Left forelimb (tissue), 1 donor: ENCODE measurements at places on chromosomes 1 and 21.

GRCh38 chr1:207335695-207336363 is 14.4 kb downstream of the CD55 start:
- DNase-seq: no peak

- DNase-seq: peak; percentile 53
These were observed 27.8 kb upstream of the LRRC3 start for GRCh38 chr21:44427241-44428120.

DNA sequence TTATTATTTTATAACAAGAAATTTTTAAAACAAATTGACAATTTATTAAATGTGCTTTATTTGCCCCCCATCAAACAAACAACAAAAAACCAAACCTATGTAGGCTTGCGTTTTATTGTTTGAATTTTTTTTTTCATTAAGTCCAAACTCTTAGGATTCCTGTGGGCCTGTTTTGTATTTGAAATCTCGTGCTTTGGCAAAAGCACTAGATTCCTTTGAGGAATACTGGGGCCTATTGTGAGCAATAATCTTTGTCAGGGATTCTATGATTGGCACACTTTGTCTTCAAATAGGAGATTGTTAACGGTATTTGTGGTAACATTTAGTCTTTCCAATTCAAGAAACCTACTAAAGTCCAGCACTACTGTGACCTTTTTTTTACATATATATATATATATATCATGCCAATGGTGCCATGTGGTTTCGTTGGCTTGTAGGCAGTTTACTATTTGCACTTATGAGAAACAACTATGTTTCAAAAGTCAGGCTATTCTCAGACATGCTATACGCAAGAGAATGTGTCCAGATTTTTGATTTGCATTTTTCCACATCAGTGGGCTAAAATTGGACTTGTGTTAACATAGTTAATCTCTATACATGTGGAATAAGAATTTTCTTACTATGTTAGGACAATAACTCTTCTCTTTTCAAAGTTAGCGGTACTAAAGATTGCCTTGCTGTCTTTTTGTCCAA is 70.4 kb upstream of the GREM2 start:
- DNase-seq: no peak

- DNase-seq: peak; percentile 80
These were observed 137.1 kb upstream of the USP24 start for GRCh38 chr1:55352080-55352810.

GRCh38 chr1:47262787-47263413 is 30.9 kb upstream of the TAL1 start:
- no peak for DNase-seq

GRCh38 chr1:24391882-24392603 is 21.5 kb downstream of the STPG1 start:
- no peak for DNase-seq

- DNase-seq: no peak
These were observed 538.8 kb downstream of the MATN1 start for GRCh38 chr1:30184393-30185141.

GRCh38 chr1:154739654-154740053 is 130.4 kb downstream of the KCNN3 start:
- DNase-seq: no peak

GRCh38 chr1:40936931-40937339 is 42.6 kb upstream of the CTPS1 start:
- no peak for DNase-seq

DNA sequence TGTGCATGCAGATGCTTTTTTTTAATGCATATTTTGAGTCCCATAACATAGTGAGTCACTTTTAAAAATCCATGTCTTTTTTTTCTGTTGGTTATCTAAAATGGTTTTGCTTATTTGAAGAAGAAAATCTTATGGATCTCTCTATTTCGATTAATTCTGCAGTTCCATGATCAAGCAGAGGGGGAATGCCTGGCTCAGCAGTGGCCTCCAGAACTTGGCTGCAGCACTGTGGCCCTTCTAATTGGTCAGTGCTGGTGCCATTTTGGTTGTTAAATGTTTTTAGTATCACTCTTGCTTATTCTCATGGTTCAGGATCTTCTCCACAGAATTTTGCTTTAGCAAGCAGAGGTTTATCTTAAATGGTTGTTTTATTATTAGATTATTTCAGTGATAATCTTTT is 11.2 kb downstream of the EPHX4 start:
- DNase-seq: no peak

DNA sequence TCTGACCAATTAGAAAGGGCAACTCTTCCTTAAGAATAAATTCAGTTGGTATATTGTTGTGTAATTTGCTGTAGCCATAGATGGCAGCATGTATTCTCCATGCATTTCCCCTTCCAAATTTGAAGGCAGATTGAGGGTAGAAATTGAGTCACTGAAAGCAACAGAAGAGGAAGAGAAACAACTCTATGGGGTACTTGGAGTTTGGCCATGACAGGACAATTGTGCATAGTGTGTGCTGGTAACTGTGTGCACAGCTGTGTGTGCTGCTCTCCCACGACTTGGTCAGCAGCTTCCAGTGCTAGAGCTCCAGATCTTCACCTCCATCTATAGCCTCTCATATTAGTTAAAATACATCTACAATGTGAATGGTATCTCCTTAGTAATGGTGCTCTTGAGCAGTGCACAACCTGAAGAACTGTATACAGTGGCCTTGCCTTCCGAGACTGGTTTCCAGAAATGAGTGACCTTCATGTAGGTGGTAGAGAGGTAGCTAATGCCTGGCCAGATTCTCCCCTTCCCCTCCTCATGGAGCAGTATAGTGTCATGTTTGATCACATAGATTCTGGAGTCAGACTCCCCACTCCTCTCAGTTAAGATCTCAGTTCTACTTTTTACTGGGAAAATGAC is 882 bp upstream of the FCAMR start:
- DNase-seq: no peak

GRCh38 chr1:161930064-161930463 is 93.6 kb downstream of the OLFML2B start:
- no peak for DNase-seq

DNA sequence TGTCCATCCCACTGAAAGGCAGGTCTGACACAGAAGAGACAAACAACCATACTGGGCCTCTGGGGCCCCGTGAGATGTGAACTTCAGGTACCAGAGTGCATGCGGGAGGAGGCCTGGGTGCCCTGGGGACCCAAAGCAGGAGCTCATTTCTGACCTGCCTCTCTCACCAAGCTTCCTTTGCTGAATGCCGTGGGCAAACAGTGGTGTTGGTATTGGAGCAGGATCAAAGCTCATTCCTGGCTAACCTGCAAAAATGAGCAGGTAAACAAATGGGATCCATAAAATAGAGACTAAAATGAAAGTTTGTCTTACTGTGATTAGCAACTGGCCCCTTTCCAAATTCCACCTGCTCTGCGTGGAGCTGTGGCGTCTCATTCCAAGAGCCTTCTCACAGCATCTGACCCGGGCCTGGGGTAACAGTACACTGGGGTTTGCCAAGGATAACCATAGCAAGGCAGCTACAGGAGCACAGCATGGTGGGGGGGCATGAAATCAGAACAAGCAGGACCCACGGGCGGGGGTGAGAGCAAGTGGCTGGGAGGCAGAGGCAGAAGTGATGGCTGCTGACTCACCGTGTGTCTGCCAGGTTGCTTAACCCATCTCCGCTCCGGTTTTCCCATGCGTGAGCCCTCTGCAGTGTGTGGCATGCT is 103.6 kb downstream of the KIF26B start:
- DNase-seq: peak; percentile 57

DNA sequence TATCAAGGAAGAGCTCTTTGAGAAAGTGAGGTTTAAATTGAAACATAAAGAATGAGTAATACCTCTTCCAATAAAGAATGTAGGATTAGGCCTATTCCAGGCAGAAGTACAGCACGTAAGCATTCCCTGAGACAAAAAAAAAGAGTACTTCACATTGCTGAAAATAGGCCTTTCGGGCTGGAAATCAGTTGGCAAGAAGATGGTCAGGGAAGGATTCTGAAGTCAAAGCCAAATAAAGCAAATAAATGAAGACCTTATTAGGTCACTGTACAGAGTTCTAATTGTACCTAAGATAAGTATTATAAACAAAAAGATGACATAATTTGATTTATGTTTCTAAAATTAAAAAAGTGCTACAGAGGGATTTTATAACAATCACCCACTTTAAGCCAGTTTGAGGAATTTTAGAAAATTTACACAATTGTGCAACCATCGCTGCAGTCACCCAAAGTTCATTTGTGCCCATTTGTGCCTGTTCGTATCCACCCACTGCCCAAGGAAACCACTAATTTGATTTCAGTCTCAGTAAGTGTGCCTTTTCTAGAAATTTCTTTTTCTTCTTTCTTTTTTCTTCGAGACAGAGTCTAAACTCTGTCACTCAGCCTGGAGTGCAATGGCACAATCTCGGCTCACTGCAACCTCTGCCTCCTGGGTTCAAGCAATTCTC is 58.6 kb downstream of the FMO4 start:
- DNase-seq: no peak

- no peak for DNase-seq
These were observed 130.1 kb downstream of the ADAMTS1 start for GRCh38 chr21:26715116-26715515.

GRCh38 chr1:14298806-14299205 is 299.7 kb upstream of the KAZN start:
- no peak for DNase-seq

- DNase-seq: no peak
These were observed 4.6 kb downstream of the IPO13 start for GRCh38 chr1:43951021-43951985.

DNA sequence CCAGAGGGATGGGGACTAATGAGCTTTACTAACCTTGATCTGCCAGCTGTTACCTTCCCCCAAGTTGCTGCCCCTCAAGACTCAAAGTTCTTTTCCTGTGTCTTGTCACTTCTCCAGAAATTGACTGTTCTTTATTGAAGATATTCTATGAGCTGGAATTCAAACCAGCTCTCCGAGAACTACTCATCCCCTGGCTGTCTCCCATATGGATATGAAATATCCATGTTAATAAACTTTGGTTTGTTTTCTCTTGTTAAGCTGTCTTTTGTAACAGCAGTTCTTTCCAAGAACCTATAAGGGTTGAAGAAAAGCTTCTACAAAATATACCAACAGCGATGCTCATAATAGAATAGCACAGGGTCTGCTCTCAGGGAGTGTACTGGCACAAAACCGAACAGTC is 77.0 kb downstream of the CAMK2N1 start:
- DNase-seq: no peak

DNA sequence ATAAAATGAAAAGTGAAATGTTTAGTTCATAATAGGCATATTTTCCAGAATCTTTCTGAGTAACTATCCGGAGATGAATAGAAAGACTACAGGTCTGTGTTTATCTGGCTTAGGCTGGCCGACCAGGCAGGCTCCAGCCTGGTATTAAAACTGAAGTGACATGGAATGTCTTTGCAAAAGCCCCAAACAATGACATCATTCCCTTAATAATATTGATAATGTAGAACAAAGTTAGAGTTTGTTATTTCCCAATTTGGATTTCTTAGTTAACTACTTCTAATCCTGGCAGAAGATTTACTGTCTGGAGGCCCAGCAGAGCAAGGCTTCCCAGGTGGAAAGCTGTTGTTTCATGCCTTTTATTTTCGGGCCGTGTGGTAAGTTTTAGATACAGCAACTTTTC is 207.7 kb downstream of the GREM2 start:
- DNase-seq: no peak

DNA sequence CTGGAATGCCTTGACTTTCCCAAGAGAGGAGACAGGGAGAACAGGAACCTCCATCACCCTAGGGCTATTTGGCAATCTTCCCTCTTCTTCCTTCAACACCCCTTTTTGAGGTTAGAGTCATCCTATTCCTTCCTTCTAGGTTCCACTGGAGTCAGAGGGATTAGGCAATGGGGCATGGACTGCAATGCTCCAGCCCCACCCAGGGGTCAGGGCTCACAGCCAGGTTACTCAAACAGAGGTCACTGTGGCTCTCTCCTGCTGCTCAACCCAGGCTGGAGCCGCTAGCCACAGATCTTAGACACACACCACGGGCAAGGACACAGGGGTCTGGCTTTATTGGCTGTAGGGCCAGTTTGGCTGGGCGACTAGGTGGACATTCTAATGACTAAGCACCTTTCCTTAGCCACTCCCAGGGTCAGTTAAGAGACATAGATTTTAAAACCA is 145.5 kb upstream of the NRIP1 start:
- DNase-seq: no peak

- DNase-seq: no peak
These were observed 41.6 kb downstream of the NSL1 start for GRCh38 chr1:212749821-212750535.

- peak; percentile 4 for DNase-seq
These were observed 408.5 kb downstream of the PTPRU start for GRCh38 chr1:29644812-29645211.

DNA sequence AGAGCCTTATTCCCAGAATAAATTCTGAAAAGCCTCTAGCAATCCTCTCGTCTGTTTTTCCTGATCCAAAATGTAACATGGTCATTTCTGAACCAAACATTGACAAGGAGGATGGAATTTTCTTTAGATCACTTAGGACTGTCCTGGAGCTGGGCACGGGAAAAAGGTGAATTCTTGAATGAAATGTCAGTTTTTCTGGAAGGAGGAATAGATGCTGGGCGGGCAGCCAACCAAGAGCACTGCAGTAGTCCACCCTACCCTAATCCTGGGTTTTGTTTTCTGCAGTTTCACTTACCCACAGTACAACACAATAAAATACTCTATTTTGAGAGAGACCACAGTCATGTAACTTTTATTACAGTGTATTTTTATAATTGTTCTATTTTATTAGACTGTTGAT is 20.9 kb downstream of the RIT1 start:
- no peak for DNase-seq

DNA sequence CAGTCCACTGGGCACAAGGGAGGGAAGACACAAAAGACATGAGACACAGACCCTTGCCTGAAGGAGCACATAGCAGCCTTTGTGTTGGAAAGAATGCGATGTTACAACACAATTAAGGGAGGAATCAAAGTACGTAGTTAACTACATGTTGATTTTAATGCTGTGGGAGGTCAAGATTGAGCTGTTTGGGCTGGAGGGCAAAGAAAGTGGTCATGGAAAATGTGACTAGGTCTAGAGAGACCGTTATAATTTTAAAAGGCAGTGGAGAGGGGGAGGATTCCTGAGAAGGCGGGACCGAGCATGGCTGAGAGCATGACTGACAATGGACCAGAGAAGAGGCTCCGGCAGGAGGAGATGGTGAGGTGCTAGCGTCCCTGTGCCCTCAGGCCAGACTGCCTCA is 111.8 kb upstream of the ATP1A1 start:
- no peak for DNase-seq

- DNase-seq: no peak
These were observed 142.1 kb downstream of the RYR2 start for GRCh38 chr1:237183963-237184540.

DNA sequence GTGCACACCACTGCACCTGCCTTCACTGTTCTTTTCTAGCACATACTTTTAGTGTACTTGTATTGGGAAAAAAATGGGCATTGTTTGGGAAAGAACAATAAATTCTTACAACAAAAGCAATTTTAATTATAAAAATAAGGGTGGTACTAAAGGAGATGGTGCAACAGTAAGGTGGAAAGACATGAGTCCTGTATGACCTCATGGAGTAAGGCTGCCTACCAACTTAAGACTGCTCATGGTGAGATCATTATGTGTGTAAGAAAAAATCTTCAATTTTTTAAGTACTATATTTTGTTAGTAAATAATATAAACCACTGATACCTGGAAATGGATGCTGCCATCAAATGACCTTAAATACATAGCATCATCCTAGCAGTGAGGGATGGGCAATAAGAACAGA is 29.6 kb upstream of the PHGDH start:
- DNase-seq: no peak
